Stimulated activated CD8-positive, alpha-beta memory T cell treated with anti-CD3 and anti-CD28 coated beads, Interleukin-2, amount 100 ng/mL, for 48 hours (primary cell): ENCODE measurements at places on chromosomes 2 and 18.

GRCh38 chr2:12493031-12493513 lies 223.7 kb upstream of the TRIB2 start:
- no peak for DNase-seq

DNA sequence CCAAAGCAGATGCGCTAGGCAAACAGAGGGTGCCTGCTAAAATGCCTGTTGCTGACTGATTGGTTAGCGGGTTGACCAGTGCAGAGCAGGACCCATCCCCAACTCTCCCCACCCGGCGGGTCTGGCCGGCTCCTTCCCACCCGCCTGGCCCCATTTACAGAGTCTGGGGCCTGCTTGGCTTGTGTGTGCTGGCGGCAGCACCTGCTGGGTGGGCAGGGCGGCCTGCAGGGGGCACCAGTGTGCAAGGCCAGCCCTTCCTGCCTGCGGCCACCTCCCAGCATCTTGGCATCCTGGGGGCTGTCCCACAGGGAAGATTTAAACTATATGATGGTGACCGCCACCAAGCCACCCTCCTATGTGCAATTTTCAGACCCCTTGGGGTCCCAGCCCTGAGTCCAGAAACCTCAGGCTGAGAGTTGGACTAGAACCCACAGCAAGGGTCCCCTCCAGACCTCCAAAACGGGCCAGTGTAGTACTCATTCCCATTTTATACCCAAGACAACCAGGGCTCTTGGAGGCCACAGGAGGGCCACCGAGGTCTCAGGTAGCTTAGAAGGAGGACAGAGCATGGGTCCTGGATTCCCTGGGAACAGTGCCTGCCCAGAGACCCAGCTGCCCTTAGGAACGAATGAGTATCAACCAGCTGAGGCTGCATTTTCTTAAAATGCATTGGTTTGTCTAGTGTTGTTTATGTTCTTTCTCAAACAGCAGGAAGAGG lies 173.6 kb downstream of the SMAD7 start:
- DNase-seq, result peak; percentile 45

DNA sequence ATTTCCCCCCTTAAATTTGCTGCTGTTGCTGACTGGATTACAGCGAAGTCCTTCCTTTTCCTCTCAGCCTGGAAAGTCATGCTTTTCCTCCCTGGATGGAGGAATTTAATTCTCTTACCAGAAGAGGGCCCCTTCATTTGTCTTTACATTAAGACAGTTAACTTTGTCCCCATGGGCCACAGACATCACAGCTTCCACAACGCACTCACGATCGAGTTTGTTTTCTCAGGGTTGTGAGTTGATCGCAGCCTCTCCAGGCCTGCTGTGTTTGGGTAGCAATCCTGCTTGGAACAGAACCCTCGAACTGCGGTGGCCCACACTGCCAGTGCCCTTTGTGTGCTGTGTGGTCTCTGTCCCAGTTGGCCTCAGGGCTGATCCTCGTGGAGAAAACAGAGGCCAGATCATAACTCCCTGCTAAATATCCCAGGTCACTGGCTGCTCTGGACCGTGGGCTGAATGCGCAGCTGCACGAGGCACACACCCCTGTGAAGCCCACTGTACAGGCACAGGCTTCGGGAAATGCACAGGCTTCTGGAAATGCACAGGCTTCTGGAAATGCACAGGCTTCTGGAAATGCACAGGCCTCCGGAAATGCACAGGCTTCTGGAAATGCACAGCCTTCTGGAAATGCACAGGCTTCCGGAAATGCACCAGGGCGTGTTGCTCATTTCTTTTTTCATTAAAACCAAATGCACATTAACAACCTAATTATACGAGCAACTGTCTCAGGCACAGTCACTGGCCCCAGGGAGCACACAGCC lies 2.2 kb upstream of the PDIA6 start:
- no peak for DNase-seq

DNA sequence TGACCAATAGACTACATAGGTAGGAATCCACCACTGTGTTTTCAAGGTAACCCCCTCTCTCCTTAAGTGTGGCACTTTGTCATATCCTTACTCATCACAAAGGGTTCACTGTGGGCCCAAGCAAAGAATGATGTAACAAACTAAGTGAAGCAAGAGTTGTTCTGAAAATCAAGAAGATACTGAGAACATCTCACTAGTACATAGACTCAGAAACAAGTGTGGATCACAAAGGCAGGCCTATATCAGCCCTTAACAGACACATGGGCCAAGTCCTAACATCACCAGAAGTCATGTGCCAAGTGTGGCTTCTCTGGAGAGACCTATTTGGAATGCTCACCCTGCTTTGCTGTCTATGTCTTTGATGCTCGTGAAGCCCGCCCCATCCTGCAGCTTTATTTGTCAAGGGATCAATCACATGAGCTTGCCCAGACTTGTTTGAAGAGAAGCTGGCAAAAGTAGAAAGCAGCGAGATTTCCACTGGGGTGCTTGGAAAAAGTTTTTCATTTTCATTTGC lies 131.2 kb upstream of the TTC39C start:
- no peak for DNase-seq

GRCh38 chr18:10751653-10752052 lies 225.8 kb downstream of the NAPG start:
- DNase-seq, result no peak

DNA sequence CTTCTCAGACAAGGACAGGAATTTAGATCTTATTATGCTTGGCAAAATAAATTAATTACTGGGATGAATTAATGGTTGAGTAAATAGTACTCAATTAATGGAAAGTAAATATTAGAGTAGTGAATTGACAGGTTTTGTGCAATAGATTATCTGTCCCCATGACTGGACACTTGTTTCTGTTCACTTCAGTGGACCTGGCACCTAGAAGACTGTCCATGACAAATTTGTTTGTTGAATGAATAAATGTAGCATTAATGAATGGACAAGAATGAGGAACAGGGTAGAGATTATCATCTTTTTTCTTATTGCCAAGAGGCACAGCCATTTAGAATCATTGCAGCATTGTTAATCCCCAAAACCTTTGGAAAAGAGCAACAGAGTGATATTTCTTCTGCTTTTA lies 570.0 kb upstream of the CRIM1 start:
- no peak for DNase-seq

DNA sequence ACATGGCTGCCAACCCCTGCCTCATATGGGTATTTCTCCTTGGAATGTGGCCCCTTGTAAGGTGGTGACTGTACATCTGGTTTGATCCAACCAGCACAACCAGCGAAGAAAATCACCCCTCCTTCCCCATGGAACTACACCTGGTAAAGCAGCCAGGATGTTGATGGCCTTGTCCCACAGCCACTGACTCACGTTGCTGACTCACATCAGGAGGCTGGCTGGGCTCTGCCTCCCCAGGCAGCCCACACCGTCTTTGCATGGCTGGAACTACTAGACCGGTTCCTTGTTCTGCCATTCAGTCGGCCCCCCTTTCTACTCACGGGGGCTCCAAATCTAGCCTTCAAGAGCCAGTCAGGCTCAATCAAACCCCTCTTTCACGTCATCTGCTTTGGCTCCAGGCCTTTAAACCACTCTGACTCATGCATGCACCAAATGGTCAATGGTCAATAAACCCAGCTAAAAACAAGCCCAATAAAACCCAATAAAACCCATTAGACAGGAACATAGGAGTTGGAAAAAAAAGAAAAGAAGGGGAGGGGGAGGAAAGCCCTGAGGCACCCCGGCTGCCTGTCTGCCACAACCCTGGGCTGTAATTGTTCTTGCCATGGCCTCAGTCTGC lies 114.8 kb downstream of the PLB1 start:
- DNase-seq, result peak; percentile 41

DNA sequence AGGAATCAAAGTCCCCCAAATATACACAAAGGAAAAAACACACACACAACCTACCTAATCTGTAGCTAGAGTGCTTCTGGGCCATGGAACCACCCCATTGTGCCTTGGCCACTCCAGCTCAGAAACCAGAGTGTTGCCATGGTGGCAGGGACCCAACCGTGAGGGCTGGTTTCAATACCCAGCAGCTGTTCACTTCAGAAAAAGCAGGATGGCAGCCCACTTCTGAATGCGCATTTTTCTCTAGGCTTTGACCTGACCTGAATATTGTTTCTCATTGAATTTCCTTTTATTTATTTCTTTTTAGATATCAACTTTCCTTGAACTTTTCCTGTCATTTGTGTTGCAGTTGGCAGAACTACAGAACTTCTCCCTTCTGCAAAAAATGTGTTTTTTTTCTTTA lies 43.0 kb upstream of the EHBP1 start:
- DNase-seq, result no peak

- DNase-seq, result no peak
Measured at GRCh38 chr2:151481744-151482143, 72.0 kb downstream of the RIF1 start.

DNA sequence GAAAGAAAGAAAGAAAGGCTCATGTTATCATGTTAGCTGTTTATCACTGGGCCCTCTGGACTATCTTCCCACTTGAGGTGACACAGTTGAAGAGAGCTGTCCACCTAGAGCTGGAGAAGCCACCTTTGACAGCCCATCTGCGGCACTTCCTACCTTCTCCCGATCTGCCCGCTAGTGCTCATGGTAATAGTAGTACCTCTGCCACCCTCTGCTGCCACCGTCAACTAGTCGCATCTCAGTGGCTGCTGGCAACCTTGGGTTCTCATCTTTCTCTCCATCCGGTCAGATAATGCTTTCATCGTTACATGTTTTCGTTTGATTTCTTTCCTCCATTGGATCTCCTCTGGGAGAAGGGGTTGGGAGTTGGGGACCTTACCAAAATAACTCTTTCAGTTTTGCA lies 63.2 kb upstream of the COPS8 start:
- DNase-seq, result no peak

- DNase-seq, result no peak
Measured at GRCh38 chr2:101081375-101081907, 69.7 kb downstream of the TBC1D8 start.

GRCh38 chr2:175815537-175815936 lies 186.5 kb downstream of the LNPK start:
- no peak for DNase-seq

DNA sequence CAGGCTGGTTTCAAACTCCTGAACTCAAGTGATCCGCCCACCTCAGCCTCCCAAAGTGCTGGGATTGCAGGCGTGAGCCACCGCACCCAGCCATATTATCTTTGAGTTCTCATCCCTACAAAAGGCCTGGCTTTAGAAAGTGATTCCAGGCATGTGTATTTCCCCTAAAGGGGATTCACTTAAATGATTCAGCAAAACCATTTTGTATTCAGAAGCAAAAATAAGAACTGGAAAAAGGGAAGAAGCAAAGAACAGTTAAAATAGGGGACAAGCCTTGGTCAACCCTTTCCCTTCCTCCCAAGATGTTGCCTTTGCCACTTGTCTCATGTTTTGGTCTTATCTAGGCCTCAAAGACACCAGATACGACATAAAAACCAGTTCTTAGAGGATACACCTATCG lies 10.5 kb downstream of the TM4SF20 start:
- no peak for DNase-seq

GRCh38 chr2:48356701-48357325 lies 173.1 kb upstream of the STON1 start:
- DNase-seq, result no peak

- no peak for DNase-seq
Measured at GRCh38 chr2:71327916-71328315, 3.7 kb upstream of the ZNF638 start.

GRCh38 chr2:180240774-180241173 lies 233.7 kb upstream of the CWC22 start:
- DNase-seq, result no peak

- DNase-seq, result no peak
Measured at GRCh38 chr2:42438685-42439084, 55.1 kb downstream of the KCNG3 start.

GRCh38 chr2:201881741-201882140 lies 75.4 kb downstream of the CDK15 start:
- DNase-seq, result no peak

DNA sequence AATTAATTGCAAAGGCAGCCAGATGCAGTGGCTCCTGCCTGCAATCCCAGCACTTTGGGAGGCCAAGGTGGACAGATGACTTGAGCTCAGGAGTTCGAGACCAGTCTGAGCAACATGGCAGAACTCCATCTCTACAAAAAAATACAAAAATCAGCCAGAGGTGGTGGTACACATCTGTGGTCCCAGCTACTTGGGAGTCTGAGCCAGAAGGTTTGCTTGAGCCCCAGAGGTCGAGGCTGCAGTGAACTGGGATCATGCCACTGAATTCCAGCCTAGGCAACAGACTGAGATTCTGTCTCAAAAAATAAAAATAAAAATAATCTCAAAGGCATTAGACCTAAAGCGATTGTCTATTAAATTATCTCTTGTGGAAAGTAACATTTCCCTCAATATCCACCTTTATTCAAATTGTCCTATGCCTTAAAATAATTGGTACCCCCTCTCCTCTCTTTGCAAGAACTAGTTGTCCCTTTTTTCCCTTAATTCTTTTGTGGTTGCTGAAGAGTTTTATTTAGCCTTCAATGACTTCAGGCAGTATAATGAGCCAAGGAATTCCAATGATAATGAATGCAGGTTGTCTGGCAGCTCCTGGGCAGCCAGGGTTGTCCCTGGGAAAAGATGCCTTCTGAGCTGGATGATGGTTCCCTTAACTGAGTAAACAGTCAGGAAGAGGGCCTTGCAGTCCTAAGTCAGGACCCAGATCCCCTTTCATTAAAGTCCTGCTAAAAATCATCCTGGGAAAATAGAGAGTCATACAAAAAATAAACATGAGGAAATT lies 32.2 kb downstream of the GPR75 start:
- DNase-seq, result no peak

GRCh38 chr18:21463718-21464117 lies 136.8 kb downstream of the ESCO1 start:
- DNase-seq, result no peak

GRCh38 chr2:193743089-193743488 lies 1548.4 kb upstream of the TMEFF2 start:
- no peak for DNase-seq

DNA sequence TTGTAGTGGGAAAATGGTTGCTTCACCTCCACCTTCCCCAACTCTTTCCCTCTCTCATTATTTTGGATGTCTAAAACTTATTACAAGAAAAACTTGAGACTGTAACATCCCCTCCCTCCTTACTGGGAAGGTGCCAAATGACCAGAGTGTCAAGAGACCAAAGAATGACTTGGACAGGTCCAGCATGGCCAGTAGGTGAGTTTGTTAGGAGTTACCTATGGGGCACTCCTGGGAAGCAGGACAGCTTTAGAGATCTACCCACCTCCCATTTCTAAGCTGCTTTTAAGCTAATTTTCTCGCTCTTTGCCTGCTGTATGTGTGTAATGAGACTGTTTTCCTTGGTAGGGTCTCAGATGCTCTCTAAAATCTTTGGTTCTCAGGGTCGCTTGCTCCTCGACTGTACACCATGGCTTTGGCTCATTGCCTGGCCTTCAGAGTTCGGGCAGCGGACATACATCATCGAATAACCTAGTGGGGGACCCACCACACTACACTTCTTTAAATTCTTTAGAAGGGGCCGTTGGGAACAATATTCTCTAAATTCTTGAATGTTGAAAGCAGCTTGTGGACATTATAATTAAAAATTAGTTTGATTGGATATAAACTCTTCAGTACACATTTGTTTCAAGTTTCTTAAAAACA lies 45.2 kb downstream of the SLC30A6 start:
- no peak for DNase-seq

DNA sequence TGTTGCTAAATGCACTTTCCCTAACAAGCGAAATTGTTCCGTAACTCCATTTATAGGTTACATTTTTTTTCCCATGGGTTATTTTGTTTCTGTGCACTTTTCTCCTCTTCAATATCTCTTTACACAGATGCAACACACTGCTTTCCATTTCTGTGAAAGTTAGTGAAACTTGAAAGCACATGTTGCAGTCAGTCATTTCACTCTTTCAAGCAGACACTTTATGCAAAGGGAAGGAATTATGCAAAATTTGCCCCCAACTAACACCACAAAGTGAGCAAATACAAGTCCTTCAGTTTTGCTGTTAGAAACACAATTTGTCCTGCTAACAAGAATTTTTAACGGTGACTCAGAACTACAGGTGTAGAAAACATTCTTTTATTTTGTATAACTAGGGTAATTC lies 124.8 kb downstream of the PTH2R start:
- DNase-seq, result no peak
